ENCODE measurements at places on chromosomes 16 and 17.

- no peak for DNase-seq
Measured at GRCh38 chr16:89629827-89630610, 16.6 kb downstream of the DPEP1 start.

GRCh38 chr17:10162096-10162495, 36.3 kb downstream of the GAS7 start:
- DNase-seq: no peak

- no peak for DNase-seq
Measured at GRCh38 chr17:35284955-35285354, 42.1 kb downstream of the SLFN5 start.

GRCh38 chr16:4115949-4116318, 308 bp downstream of the ADCY9 start:
- no peak for DNase-seq

- DNase-seq: peak; percentile 81
Measured at GRCh38 chr17:1628856-1629503, 346 bp upstream of the SLC43A2 start.

DNA sequence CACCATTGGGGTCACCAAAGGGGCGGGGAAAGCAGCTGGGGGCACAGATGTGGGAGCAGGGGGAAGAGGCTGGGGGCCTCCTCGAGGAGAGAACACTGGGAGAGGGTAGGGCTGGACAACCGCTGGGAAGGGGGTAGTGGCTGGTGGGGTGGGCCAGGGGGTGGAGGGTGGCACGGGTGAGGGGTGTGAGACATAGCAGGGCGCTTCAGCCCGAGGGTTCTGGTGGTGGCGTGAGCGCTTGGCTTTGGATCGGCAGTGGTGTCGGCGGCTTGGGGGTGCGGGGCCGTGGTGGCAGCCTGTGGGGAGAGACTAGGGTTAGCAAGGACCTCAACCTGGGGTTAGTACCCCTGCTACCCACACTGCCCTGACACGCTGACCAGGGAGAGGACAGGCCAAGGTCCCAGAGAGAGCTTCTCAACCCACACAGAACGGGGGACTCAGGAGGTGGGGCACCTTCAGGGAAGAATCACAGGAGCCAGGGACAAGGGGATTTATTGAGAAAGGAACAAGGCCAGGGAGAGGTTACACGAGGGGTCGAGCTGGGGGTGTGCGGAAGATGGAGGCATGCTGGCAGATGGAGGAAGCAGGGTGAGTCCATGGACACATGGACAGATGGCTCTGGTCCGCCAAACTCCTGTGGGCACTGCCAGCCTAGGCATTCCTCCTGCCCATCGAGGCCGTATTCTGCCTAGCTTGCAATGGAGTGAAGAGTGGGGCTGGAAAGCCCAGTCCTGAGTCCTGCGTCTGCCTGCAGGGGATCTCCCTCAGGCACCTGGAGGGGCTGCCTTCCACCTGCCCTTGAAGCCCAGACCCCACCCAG, 8.4 kb downstream of the PER1 start:
- DNase-seq: no peak

DNA sequence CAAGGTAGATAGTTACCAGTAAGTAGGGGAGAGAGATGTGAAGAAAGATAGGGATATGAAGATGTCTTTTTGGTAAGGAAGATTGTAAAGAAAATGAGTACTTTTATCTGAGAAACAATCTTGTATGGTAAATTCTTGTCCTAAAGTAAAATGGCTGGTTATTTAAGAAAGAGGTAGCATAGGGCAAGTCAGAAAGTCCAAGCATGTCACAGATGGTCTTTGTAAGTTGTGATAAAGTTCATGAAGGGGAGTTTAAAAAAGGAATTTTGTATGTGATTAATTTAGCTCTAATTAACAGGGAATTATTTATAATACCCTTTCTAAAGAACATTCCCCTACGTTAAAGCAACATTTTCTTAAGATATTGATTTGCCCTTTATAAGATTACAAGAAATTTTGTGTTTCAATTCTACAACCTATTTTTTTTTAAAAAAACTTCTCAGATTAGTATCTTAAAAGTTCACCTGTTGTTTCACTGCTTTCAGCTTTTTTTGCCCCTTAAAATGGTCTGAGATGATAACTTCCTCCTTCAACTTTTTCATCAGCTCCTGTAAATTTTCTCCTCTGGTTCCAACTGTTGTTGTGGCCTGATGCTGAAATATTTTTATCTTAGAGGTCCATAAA, 16.2 kb upstream of the CPHXL start:
- DNase-seq: no peak

DNA sequence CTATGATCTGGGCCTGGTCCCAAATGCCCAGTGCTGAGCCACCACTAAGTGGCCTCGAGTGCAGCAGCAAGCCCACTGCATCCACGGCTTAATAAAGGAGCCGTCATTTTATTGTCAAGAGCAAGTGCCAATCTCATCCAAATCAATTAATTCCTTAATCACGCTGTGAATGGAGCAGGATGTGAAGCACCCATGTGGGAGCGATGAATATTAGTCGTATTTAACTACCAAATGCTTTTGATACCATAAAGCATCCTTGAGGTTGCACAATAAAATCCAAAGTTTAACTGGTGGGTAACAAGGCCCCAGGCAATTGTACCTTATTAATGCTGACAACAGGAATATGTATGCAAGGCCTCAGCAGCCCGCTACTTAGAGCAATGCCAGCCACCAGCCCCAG, 226.0 kb upstream of the C16orf82 start:
- DNase-seq: no peak

- DNase-seq: no peak
Measured at GRCh38 chr17:39138431-39139160, 12.8 kb downstream of the PLXDC1 start.

DNA sequence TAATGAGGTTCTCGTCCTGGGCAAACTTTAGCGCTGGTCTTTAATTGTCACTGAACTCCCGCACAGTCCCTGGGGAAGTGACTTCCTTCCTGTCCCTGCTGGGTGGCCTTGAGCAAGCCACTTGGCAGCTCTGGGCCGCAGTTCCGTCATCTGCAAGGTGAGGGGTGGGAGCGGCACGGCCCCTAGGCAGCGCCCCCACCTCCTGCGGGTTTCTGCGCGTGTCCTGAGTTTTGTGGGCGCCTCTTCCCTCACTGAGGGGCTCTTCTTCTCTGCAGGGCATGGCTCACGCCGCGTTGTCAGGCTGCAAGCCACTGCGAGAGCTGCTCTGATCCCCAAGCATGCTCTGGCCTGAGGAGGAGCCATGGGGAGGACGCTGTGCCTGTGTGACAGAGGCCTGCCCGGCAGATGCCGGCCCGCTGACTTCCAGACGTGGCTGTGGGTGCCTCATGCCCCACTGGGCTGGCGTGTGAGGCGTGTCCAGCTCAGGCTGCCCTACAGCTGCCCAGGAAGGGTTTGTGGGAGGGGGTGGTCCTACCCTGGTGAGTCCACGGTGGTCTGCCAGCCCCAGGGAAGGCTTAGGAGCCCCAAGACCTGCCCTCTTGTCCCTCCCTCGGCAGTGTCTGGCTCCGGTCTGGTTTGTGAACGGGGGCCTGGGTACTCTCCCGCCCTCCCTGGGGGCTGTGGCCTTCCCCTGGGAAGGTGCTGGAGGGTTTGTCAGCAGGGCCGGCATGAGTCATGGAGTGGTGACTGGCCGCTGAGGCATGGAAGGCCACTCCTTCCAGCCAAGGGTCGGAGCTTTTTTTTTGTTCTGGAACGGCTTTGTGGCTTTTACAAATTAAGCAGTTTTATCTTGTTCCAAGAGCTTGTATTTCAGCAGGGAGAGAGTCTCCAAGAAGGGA, 182.0 kb downstream of the SEC14L1 start:
- DNase-seq: no peak

- no peak for DNase-seq
Measured at GRCh38 chr17:75361344-75361743, 44.1 kb downstream of the GRB2 start.

GRCh38 chr16:28475221-28475620, 3.1 kb upstream of the NPIPB7 start:
- DNase-seq: no peak

DNA sequence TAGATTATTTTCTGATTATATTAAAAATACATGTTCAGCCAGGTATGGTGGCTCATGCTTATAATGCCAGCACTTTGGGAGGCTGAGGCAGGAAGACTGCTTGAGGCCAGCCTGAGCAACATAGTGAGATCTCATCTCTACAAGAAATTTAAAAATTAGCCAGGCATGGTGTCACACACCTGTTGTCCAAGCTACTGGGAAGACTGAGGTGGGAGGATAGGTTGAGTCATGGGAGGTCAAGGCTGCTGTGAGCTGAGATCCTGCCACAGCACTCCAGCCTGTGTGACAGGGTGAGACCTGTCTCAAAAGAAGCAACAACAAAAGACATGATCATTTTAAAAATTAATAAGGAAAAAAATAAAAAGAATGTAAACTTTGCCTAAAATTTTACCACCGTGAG, 40.7 kb downstream of the PRAC1 start:
- DNase-seq: no peak

GRCh38 chr16:24999856-25000461, 15.2 kb downstream of the ARHGAP17 start:
- no peak for DNase-seq

DNA sequence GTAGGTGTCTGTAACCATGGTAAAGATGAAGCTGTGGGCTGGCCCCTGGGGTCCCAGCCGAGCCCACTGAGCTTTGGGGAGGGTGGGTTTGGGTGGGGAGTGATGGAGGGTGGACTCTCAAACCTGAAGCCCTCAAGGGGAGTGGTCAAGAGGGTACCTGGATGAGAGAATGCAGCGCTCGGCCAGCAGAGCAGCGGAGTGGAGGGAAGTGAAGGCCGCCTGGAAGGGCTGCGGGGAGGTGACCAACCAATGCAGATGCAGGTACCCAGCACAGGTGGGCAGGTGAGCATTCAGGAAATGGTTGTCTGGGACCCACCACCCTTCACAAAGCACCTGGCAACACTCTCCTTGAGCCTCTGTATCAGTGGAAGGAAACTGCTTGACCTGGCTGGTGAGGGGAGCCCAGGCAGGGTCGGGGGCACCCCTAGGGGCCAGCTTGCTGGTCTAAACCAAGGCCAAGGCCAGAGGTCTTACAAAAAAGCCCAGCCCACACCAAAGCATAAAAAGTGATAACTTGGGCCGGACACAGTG, 3.4 kb upstream of the SLC5A10 start:
- DNase-seq: no peak

DNA sequence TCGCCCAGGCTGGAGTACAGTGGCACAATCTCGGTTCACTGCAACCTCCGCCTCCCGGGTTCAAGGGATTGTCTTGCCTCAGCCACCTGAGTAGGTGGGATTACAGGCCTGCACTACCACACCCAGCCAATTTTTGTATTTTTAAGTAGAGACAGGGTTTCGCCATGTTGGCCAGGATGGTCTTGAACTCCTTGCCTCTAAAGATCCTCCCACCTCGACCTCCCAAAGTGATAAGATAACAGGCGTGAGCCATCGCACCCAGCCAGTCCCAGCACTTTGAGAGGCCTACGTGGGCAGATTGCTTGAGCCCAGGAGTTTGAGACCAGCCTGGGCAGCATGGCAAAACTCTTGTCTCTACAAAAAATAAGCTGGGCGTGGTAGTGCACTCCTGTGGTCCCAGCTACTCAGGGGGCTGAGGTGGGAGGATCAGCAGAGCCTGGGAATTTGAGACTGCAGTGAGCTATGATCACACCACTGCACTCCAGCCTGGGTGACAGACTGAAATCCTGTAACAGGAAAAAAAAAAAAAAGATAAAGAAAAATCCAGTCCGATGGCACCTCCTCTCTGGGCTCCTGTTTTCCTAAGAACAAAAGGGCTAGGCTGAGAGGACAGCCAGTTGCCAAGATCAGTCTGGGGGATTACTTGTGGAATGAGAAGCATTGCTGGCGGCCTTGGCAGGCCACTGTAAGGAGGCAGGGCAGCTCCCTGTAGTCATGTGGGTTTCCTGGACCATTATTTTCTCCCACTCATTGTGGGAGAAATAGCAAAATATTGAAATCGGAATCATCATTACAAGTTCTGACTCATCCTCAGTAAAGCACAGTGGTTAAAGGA, 3.0 kb upstream of the PIPOX start:
- DNase-seq: no peak

DNA sequence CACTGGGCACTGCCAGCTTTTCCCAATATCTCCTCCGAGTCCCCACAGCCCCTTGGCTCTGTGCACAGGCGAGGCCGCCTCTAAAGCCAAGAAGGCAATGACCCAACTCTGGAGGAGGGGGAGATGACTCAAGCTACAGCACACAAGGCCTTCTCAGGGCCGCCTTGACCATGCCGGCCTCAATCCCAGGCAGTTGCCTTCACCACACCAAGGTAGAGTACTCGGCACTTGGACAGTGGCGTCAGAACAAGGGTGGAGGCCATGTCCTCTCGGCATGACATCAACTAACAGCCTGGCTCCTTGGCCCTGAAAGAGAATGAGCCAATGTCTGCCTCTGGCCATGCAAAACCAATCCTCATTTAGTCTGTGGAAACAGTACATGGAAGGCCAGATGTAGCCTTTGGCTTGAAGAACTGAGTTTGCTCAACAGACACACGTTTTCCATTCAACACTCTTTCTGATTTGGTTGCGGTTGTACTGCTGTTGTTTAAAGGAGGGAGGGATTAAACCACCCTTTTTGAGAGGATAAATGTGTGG, 139.6 kb downstream of the XYLT1 start:
- no peak for DNase-seq

- DNase-seq: no peak
Measured at GRCh38 chr16:53456625-53457024, 22.4 kb downstream of the RBL2 start.

DNA sequence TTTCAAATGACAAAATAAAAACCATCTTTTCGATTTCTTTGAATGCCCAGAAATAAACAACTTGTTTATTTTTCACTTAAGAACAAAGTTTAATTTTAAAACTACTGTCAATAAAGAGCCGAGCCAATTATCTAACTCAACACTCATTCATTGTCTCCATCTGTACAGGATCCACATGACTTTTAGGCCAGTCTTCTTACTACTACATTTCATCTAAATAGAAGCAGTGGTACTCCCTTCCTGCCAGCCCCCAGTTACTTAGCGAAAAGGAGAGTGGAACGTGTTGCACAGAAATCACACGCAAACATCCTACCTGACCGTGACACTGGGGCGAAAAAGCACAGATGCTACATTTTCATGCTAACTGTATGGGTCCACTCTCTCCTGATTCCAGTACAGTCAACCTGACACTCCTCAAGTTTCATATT, 1.2 kb downstream of the GNA13 start:
- no peak for DNase-seq

DNA sequence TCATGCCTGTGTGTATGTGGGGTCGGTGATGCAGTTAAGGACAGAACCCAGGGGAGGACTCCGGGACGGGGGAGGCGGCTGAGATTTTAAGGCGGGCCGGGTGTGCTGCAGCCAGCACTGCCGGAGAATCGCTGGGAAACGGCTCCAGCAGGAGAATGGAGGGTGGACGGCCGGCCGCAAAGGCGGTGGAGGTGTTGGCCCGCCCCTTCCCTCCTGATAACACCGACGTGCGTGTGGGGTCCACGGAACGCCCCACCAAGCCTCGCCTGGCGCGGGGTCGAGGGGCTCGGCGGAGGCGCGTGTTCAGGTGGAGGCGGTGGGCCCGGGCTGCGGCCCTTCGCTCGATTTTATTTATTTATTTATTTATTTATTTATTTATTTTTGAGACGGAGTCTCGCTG, 633 bp downstream of the ZNF843 start:
- DNase-seq: no peak

DNA sequence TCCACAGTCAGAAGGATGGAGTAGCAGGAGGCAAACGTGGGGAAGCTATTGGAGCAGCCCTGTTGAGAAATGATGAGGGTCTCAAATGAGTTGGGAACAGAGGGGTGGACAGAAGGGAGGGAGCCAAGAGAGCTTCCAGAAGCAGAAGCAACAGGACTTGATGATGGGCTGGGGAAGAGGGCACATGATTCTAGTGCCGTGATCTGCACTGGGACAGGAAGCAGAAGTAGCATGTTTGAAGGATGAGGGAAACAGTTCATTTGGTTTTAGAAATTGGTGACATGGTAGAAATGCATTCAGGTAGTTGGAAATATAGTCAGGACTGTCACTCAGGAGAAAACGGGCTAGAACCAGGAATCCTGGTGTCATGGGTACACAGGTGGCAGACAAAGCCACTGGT, 19.4 kb downstream of the EMP2 start:
- DNase-seq: no peak

All from activated T-helper 1 cell treated with anti-CD3 and anti-CD28 coated beads, Interleukin-2, amount 50 U/mL, for 16 hours (primary cell).